ENCODE measurements at places on chromosomes 16 and 17.

DNA sequence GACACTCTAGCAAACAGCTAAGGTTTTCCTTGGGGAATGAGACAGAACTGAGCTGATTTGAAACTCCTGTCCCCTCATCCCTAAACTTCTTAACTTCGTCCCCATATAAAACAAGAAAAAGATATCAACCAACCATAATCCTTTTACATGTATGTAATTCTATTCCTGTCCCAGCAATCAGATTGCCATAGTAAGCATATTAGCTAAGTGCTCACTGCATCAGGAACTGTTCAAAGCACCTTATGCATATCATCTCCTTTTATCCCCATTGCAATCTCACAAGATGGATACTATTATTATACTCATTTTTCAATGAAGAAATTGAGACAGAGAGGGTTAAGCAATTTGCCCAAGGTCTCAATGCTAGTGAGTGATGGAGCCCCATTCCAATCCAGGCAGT, 6.8 kb downstream of the KIF18B start:
- no peak for DNase-seq

DNA sequence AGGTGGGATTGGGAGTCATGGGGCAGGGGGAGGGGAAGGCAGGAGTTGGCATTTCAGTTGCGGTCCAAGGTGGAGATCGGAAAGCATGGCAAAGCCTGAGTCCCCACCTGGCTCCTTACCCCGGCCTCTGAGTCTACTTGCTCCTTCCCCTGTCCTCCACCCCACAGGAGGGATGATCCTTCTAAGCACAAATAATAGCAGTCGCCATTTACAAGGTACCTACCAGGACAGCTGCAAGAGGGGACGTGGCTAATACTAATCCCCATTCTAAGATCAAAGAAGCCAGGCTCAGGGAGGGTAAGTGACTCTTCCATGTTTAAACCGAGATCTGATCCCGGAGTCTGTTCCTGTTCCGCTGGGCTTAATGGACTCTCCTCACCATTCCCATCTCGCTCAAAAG, 396.3 kb downstream of the SLC39A11 start:
- no peak for DNase-seq

DNA sequence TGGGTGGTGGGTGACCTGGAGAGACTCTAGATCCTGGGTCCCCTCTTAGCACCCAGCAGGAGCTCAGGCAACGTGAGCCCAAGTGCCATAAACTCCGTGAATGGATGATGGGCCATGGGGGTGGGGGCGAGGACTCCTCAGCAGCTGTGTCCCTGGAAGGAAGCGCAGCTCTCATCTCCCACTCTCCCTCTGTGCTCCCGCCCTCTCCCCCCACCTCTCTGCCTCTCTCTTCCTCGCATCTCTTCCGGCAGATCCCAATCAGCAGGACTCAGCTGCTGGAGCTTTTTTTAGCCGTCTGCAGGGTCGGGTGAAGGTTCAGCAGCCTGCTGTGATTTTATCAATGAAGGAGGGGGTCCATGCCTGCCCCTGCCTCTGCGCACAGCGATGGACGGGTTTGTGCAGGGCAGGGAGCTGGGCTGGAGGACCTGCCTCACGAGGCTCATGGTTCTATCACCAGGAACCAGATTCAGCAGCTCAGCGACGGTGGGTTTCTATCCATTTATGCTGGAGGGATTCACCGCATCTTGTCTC, 8.3 kb downstream of the CCR7 start:
- no peak for DNase-seq

DNA sequence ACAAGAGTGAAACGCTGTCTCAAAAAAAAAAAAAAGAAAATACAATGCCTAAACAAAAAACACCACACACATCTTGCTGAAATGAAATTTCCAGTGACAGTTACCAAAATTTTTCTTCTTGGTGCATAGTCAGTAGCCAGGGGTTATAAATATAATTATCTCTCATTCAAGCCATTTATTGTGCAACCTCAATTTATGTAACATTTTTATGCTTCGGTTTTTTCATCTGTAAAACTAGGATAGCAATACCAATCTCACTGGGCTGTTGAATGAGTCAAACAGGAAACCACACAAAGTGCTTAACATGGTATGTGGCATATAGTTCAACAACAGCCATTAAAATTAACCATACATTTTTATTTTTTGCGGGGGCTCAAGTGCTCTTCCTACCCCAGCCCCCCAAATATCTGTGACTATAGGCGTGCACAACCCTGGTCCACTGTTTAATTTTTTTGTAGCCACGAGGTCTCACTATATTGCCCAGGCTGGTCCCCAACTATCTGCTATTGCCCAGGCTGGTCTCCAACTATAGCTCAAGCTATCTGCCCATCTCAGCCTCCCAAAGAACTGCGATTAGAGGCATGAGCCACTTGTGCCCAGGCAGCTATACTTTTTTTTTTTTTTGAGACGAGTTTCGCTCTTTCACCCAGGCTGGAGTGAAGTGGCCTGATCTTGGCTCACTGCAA, 2.6 kb downstream of the COG4 start:
- no peak for DNase-seq

DNA sequence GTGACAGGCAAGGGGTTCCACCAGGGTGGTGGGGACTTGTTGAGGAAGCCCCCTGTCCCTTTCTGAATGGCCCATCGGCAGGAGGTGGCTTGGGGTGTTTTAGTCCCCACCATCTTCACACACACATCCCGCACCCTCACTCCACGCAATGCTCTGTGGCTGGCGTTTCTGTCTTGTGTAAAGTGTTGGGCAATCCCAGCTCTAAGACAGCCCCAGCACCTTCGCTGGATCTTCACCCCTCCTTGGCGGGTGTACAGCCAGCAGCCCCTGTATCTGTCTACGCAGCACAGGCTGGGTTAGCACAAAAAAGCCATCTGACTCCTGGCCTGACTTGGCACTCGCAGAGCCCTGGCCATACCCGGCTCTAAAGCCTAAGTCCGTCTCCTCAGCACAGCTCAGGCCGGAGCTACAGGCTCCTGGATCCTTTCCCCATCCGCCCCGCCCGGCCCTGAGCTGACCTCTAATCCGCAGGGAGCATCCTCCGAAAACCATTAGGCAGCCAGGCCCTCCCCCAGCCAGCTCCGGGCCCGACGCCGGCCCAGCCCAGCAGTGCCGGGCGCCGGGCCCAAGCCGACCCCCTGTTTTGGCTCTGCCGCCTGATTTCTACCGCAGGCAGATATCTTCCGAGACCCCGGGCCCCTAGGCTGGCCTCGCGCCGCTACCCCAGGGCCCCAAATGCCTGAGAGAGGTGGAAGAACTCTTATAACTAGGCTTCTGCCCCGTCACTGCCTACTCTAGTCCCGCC, 42.4 kb upstream of the TAC4 start:
- no peak for DNase-seq

DNA sequence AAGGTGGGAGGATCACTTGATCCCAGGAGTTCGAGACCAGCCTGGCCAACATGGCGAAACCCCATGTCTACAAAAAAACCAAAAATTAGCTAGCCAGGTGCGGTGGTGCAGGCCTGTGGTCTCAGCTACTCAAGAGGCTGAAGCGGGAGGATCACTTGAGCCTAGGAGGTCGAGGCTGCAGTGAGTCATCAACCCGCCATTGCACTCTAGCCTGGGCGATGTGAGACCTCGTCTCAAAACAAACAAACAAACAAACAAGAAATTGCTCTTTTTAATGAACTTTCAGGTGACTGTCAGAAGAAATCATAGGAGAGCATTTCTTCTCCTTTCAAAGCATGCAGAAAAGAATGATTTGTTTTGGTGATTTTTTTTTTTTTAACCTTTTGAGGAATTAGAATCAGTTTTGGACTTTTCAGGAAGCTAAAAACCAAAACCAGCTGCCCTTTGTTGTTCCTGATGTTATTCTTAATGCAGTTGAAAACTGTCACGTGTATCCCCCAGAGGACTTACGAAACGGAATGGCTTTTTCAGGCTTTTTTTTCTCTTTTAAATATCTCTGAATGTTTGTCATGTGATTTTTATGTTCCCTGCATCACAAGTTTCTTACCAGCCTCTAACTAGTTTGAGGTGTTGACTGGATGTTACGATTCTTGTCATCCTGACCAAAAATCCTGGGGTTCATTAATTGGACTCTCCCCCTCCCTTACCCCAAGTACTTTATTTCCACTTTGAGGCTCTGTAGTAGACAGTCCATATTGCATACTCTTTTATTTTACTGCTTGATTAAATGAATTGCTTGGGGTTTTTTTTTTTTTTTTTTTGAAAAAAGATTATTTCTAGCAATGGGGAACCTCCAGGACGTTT, 34.1 kb downstream of the SNX29 start:
- no peak for DNase-seq

- DNase-seq: no peak
Measured at GRCh38 chr17:5870231-5870953, 199.8 kb upstream of the WSCD1 start.

DNA sequence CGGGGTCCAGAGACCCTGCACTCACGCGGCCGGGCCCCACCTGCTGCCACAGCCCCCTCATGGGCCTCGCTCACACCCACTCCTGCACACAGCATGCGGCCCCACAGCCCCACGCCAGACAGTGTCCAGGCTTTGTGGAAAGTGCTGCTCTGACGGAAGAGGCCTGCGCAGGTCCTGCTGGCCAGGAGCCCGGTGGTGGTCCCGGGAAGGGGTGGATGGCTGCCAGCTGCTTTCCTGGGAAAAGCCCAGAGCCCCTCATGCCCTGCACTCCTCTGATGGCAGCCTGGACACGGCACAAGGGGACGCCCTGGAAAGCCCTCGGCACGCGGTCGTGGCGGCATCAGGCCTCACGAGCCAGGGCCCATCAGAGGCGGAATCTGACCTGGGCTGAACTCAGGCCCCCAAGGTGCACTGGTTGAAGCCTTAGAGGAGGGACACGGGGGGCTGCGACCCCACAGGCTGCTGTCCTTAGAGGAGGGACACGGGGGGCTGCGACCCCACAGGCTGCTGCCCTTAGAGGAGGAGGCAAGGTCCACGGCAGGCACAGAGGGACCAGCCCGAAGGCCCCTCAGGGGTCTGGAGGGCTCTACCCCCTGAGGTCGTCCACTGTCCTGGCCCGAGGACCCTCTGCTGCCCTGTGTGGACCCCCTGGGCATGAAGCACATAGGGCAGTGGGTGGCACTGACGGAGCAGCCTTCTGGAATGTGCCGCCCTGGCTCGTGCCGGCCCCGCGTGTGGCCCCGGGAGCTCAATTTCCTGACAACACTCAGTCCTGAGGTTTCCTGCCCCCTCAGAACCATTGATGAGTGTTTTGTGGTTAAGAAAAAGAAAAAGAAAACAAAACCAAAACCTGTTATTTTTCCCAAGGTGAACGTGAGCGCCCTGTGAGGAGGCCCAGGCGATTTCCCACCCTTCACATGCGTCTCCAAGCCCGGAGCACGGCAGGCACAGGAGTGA, 22.1 kb downstream of the SOX8 start:
- no peak for DNase-seq

DNA sequence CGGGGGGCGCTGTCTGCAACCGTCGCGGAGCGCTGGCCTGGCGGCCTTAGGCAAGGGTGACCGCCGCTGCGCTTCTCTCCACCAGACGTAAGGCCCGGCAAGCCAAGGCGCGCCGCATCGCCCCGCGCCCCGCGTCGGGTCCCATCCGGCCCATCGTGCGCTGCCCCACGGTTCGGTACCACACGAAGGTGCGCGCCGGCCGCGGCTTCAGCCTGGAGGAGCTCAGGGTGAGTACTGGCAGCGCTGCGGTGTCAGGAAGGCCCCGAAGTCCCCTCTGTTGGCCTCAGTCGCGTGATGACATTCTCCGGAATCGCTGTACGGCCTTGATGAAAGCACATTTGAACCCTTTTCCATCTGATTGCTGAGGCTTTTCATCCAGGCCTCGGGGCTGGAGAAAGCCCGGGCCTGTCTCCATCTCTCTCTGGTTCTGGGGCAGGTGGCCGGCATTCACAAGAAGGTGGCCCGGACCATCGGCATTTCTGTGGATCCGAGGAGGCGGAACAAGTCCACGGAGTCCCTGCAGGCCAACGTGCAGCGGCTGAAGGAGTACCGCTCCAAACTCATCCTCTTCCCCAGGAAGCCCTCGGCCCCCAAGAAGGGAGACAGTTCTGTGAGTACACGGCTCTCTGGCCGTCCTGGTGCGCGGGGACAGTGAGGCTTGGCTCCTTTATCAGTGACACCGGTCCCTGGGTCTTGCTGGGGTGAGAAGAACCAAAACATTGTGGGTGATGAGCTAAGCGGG, 831 bp downstream of the RPL13 start:
- DNase-seq: no peak

GRCh38 chr17:36185416-36185815, 9.0 kb upstream of the TBC1D3B start:
- DNase-seq: no peak

GRCh38 chr16:80948886-80949493, 57.7 kb downstream of the CMC2 start:
- no peak for DNase-seq

- DNase-seq: no peak
Measured at GRCh38 chr16:84841787-84842300, 22.1 kb downstream of the CRISPLD2 start.

DNA sequence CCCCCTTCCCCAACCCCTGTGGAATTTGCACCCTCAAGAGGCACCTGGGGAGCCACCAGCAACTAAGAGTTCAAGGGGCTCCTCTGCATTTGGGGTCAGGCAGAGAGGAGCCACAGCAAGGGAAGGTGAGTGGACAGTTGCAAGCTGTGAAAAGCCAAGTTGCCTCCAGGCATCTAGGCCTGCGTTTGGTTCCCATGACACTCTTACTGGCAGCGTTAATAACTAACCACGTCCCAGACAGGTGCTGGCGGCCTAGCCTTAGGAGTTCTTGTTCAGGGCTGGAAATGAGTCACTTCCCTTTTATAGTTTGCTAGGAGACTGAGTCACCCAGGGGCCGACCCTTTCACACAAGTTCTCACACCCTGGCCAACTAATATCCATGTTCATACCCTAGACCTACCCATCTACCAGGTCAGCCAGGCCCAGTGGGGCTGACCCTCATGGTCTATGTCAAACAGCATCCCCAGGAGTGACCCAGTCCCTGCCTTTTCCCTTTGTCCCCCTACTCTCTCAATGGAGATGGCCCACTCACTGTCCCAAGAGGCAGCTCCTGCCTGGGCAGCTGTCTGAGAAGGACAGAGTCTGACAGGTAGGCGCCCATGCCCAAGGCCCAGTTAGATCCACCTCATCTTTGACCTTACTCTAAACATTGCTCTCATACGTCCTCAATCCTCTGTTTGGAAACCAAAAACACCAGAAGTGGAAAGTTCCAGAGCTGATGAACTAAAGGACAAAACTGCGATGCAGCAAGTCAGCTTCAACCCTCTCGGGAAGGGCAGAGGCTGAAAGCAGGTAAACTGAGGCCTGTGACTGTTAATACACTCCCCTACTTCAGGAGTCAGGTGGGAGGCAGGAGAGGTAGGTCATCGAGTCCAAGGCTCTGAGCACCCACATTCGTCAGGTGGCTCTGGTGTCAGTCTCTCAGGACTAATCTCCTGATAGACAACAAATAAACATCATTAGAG, 300.6 kb downstream of the SOX9 start:
- peak; percentile 59 for DNase-seq
